ENCODE measurements at places on chromosomes 3 and 15.

- DNase-seq, result no peak
These were observed 43.7 kb downstream of the LRRC49 start for GRCh38 chr15:70936326-70936725.

DNA sequence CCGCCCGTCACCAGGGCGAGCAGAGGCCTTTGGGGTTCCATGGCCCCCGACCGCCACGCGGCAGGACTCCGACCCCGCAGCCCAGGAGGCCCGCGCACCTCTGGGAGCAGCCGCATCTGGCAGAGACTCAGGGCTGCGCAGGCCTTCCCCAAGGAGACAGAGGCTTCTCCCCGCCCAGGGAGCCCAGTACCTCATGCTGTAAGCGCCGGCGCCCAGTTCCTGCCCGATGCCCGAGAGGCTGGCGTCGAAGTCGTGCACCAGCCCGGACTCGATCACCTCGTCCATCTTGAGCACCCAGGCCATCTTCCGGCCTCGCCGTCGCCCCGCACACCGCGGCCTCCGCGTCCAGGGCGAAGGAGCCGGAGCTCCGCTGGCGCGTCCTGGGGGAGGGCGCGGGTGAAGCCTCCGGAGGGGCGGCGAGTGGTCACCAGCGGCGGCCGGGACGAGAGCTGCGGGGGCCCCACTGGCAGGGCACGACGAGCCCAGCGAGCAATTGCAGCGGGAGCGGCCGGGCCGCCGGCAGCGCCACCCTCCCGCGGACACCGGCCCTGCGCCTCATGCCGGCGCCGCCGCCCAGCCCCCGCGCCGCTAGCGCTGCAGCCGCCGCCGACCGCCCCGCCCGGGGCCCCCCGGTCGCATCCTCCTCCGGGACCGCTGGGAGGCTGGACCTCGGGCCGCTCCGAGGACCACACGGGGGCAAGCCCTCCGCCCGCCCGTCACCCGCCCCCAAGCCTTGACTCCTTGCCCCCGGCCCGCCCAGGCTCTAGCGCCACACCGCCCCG lies 468 bp downstream of the UBP1 start:
- peak; percentile 43 for DNase-seq

DNA sequence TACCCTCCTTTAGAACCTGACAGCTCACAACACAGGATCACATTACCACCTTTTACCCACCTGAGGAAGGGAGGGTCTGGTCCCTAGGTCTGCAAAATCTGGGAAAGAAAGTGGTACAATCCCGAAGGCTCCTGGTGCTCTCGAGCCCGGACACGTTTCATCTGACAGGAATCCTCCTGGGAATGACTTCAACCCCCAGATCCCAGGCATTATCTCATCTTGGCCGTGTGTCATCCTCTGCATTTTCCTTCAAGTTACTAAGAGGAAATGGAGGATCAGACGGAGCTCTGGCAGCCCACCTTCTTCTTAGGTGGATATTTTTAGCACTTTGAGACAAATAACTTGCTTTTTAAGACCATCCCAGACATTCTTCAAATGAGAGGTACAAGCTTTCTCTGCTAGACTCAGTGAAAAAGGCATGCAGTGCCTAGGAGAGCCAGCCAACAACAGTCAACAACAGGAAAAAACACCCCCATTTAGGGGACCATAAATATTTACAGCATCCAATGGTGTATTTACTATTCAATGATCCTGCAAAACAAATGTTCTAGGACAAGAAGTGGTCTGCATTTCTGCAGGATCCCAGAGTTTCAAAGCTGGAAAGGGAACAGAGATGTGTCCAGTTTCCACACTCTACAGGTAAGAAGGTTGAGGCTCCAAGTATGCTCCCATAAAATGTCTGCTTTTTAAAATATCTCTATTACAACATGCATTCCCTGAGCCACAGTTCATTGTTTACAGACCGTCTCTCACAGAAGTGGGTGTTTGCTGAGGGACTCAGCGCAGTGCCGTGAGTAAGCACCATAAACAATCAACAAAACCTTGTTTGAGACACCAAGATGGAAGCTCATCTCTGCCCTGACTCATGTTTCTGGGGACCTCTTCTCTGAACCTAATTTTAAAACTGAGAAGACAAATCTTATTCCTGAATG lies 38.3 kb upstream of the ARHGEF3 start:
- DNase-seq, result no peak

DNA sequence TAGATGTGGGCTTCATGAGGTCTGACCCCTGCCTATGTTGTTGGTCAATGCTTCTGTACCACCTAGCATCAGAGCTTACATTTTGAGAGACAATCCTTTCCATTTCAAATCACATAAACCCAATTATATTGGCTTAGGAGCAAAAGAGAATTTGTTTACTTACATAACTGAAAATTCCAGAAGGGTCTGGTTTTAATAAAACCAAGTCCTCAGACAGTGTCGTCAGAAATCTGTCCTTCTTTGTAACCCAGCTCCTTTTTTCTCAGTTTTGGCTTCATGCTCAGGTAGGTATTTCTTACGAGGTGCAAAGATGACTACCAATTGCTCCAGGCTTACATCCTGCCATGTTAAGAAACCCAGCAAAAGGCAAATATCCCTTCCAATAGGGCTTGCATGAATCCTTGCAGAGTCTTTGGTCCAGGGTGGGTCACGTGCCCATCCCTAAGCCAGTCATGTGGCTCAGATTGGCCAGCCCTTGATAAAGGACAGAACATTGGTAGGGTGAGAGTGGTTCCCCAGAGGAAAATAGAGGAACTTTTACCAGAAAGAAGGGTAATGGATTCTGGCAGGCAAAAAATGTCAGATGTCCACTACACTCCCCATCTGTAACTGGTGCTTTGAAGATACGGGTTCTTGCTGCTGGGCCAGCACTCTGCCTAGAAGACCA lies 50.2 kb upstream of the VILL start:
- DNase-seq, result no peak

DNA sequence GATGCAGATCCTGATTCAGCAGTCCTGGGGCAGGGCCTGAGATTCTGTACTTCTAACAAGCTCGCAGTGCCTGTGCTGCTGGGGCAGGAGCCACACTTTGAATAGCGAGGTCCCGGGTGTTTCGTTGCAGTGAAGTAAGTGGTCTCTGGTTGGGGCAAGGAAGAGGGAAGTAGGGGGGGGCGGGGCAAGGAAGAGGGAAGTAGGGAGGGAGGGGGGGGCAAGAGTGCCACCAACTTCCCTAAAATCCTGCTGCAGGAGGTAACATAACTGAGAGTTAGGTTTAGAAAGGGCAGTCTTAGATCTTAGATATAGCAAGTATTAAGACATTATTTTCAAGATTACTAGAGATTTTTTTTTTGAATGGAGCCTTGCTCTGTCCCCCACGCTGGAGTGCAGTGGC lies 35.5 kb downstream of the CRTAP start:
- DNase-seq, result no peak
